ENCODE measurements at places on chromosomes 7 and 10. TPM values are rescaled to one million over a fixed set of nuclear protein-coding genes. Genes with fewer than 3 reads are reported as not detected.
A peak's percentile ranks its signal among the peaks of the same experiment; 100 is the strongest.

The EBLN1 gene
- not detected for total RNA-seq

The PKD2L1 gene
- 0.20 TPM for total RNA-seq

The FAM24B gene
- total RNA-seq: 0.50 TPM

The EPO gene
- total RNA-seq: 0.95 TPM

The ZNF239 gene
- total RNA-seq: 10.3 TPM

The FZD8 gene
- total RNA-seq: 8.6 TPM

The MUC3A gene
- total RNA-seq: 43.9 TPM

The STAG3 gene
- 3.8 TPM for total RNA-seq

The SLIT1 gene
- 1.2 TPM for total RNA-seq

The RNF32 gene
- total RNA-seq: 1.2 TPM

The CPN1 gene
- 0.15 TPM for total RNA-seq

The FAM237B gene
- not detected for total RNA-seq

The VAX1 gene
- not detected for total RNA-seq

- DNase-seq: no peak
These were observed 722.6 kb downstream of the GATA3 start for GRCh38 chr10:8776926-8777622.

DNA sequence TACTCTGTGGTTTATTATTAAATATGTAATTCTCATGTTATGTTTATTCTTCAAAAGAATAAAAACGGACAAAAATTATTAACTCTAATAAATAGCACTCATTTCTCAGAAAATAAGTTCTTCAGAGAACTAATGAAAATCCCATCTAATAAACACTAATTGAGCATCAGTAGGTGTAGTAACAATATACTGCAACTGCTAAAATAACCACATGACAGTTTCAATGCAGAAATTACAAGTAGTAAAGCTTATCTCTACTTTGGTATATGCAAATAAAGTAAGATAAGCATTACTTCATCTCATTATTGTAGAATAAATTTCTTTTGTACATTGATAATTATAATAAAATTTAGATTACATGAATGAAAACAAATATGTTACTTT, 56.4 kb upstream of the DKK1 start:
- DNase-seq: no peak

DNA sequence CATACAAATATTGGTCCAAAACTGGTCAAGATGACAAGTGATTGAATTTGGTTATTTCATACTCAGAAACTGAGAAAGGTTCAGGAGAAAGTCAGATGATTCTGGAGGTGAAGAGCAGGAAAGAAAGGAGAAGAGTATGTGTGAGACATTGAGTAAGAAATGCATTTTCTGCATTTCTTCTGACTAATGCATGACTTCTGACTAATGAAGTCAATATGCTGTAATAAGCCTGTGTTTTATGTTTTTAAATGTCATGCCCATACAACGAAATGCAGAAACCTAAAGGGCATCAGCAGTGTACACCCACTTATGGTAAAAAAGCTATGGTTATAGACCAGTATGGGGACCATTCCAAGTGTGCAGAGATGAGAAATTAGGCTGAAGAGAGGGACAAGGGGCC, 1227.8 kb upstream of the SORCS1 start:
- DNase-seq: no peak

DNA sequence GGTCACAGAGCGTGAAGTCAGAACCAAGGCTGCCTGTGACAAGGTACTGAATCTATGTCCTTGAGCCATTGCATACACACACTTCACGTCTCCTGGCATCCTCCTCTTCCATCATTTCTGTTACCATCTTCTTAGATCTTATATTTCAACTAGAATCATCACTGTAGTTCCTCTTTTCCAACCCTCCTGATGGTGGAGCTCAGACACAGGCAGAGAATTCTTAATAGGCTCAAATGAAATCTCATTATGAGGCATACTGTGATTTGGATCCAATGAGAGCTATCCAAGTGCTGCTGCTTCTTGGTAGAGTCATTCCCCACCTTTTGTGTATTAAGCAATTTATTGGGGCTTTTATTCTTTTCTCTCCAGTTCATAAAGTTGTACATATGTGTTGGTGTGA, 113.2 kb downstream of the CALCR start:
- DNase-seq: no peak

DNA sequence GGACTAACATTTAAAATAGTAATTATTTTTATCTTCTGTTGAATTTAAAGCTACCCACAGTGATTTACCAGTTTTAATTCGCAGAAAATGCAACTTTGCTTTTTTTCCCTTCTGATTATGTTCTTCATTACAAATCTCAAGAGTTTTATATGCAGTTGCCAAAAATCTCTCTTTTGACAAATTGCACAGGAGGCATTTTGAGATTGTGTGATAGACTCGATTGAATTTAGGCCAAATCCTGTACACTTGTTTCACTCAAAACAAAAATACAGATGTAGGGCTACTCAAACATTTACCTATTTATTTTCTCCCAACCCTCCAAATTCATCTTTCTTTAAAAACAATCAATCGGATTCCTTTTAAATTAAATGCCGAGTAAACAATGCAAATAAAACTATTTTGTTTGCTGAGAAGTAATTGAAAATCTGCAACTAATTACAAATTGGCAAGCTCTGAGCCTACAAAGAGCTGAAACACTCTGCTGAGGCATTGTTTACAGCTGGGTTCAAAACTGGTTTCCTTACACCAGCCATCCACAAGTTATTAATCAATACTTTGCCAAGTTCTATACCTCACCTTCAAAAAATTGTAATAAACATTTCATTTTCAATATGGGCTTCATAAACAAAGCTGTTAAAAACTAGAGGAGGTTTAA, 214.9 kb upstream of the TCF7L2 start:
- DNase-seq: no peak

DNA sequence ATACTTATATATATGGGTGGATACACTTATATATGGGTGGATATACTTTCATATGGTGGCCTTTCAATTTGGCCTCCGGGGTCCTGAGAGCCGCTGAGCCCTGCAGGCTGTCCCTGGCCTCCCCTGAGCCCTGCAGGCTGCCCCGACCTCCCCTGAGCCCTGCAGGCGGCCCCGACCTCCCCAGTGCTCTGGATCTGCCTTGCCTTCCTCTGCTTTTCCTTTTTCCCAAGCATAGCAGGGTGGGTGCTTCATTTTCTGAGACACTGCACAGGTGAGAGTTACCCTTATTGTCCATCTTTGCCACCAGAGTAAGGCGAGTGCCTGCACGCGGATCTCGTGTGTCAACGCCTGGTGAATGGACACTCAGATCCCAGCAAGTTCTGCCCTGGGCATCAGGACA, 106.6 kb downstream of the VIPR2 start:
- DNase-seq: peak; percentile 39

- DNase-seq: no peak
These were observed 40.5 kb upstream of the SAMD8 start for GRCh38 chr10:75070961-75071428.

- no peak for DNase-seq
These were observed 78.0 kb downstream of the TAF3 start for GRCh38 chr10:7896297-7896696.

DNA sequence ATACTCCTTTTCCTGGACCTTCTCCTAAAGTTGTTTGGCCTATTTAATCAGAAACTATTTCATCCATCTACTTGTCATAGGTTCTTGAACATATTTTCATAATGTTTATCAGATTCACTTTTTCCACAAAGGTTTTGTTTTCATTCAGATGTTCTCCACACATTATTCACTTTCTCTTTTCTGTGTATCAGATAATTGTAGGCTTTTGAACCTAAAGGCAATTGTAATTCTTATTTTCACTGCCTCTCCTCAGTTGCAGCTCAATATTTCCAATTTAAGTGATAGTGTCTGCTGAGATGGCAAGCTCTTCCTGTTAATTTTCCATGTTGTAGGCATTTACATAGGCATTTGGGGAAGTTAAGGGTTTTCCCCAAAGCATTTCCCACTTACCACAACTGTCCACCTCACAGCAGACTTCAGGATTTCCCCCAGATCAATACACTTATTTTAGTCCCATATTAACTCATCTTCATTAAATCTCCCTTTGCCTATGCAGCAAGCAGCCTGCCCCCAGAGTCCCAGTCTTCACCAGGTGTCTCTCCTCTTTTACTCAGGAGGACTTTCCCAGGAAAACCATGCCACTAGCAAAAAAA, 12.3 kb upstream of the IKZF1 start:
- no peak for DNase-seq

- DNase-seq: no peak
These were observed 165.8 kb downstream of the CFTR start for GRCh38 chr7:117645481-117646165.

DNA sequence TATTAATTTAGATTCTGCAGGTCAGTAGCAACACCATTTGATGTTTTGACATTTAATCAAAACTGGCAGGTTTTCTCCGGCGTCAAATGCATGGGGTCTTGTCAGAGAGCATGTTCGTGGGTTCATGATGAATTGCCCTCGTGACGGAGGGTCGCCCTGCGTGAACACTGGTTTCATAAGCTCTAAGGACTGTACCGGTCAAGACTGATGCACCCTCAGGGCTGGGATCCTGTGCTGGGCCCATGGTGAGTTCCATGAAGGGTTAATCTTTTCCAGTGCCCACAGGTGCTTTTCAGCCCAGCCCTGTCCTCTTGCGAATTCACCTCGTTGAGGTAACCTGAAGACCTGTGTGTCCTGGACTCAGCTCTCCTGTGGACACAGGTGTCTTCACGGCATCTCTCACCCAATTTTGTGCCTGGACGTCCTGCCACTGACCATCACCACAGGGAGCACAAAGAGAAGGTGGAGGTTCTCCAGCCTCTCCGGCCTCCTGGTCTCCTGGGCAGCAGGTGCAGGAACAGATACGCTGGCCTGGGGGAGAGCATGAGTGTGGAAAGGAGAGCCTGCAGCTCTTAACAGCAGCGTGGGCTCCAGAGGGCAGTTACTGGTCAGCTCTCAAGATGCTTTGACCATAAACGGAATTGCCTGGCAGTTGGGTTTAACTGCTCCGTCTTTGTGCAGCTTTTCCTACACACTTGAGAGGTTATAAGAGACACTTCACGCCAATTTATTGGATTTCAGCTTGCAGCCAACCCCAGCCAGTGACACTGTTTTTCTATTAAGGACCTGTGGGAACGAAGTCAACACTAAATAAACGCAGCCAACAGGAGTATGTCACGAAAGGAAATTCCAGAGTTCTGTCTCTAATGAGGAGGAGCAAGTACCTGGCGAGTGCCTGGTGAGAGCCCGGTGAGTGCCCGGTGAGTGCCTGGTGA, 37.4 kb upstream of the CFAP46 start:
- no peak for DNase-seq

DNA sequence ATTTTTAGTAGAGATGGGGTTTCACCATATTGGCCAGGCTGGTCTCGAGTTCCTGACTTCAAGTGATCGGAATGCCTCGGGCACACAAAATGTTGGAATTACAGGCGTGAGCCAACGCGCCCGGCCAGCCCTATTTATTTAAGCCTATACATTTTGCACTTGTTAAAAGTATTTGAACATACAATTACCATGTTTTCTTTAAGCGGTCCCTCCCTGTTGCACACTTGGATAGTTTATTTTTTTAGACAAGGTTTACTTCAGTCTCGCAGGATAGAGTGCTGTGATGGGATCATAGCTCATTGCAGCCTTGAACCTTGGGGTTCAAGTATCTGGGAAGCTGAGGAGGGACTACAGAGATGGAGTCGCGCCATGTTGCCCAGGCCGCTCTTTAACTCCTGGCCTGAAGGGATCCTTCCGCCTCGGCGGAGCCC, 35.7 kb upstream of the SRRM3 start:
- DNase-seq: no peak

DNA sequence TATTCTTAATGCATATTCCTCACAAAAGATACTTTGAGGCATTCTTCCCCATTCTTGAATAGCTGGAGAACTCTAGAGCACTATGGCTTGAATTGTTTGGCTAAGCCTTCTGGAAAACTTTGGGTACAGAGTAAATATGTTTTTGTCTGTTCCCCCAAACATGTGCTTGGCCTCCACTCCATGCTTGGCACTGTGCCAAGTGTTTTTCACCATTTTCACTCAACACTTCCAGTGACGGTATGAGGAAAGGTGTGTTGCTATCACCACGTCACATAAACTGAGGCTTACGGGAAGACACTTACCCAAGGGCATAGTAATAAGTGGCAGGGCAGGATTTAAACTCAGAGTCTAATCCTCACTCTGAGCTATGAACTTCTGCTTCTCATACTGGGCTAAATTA, 318.2 kb downstream of the WDR11 start:
- no peak for DNase-seq

- DNase-seq: no peak
These were observed 323.4 kb downstream of the PARD3 start for GRCh38 chr10:34491678-34492077.

DNA sequence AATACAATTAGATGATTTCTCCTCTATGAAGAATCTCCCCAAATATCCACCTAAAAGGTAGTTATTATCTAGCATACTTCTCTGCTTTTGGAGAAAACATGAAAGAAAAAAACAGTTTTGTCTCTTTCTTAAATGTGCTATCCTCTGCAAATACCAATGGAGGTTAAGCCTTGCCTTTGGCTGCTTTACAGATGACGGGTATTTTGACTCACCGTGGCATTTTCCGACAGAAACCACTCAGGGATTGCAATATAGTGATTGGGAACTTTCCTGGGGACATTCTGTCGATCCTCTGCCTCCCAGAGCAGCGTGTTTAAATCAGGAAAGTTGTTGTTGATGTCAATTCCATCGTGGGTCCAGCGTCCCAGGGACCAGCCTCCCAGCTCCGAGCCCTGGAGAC, 100.6 kb downstream of the GPR26 start:
- DNase-seq: no peak

GRCh38 chr10:21292763-21293517, 232.5 kb downstream of the SKIDA1 start:
- DNase-seq: peak; percentile 58

GRCh38 chr10:63703113-63703670, 182.0 kb downstream of the REEP3 start:
- DNase-seq: no peak

GRCh38 chr7:50914460-50914859, 131.8 kb upstream of the GRB10 start:
- DNase-seq: no peak

GRCh38 chr10:52652431-52653262, 119.9 kb downstream of the MBL2 start:
- no peak for DNase-seq

GRCh38 chr10:12730809-12731519, 270.5 kb downstream of the CCDC3 start:
- no peak for DNase-seq

All from H1 (cell line).